ENCODE measurements at places on chromosomes 4 and X.

DNA sequence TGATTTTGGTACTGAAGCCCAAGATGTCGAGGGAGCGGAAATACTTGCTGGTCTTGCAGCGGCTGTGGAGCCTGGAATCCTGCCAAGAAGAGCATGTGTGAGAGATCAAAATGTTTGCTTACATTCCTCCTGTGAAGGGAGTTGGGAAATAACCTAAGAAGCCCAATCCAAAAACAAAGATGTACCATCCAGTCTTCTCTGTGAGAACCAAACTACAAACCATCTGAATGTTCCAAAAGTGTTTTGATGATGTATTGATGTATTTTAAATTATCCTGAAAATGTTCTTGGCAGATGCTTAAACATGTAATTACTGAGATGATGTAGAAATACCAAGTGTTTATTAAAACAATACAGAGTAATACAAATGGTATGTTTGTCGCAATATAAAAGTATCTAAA is 10.1 kb upstream of the ADH1A start:
- H3K4me3 ChIP-seq = no peak overlapping the region
- peak; percentile 91 for DNase-seq
- no peaks in the 10 kb centered on the region for H3K27me3 ChIP-seq
- no peaks in the 10 kb centered on the region for H3K36me3 ChIP-seq
- H3K4me1 ChIP-seq = no peaks in the 10 kb centered on the region

GRCh38 chrX:28498658-28499057 is 88.6 kb upstream of the IL1RAPL1 start:
- no peak overlapping the region for H3K27ac ChIP-seq
- no peaks in the 10 kb centered on the region for H3K27me3 ChIP-seq
- no peaks in the 10 kb centered on the region for H3K4me1 ChIP-seq
- H3K4me3 ChIP-seq = no peak overlapping the region

GRCh38 chr4:130722361-130722760 is 1626.4 kb downstream of the C4orf33 start:
- no peak overlapping the region for H3K27ac ChIP-seq
- H3K4me1 ChIP-seq = no peaks in the 10 kb centered on the region
- no peak for DNase-seq
- no peaks in the 10 kb centered on the region for H3K27me3 ChIP-seq
- H3K36me3 ChIP-seq = no peaks in the 10 kb centered on the region
- no peak overlapping the region for H3K4me3 ChIP-seq

DNA sequence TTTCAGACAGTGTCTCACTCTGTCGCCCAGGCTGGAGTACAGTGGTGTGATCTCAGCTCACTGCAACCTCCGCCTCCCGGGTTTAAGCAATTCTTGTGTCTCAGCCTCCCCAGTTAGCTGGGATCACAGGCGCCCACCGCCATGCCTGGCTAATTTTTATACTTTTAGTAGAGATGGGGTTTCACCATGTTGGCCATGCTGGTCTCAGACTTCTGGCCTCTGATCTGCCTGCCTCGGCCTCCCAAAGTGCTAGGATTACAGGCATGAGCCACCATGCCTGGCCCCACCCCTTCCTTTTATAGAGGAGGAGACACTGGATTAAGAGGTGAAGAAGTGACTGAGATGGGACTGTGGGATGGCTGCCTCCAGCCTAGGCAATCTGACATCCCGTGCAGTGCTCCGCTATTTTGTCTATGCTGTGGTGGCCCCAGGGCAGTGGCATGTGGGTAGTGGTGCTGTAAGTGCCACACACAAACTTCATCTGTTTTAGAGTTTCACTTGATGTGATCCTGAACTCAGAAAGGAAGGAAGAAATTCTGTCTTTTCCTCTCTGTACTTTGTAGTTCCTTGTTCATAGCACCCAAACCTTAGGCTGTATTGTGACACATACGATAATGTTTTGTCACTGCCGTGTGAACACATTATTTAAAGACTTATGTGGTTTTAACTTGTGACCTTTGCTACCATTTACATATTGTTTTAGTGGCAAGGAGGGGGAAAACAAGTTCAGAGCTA is 48.9 kb downstream of the FNIP2 start:
- peak overlapping the region; percentile 17 for H3K27ac ChIP-seq
- DNase-seq = no peak
- H3K27me3 ChIP-seq = no peaks in the 10 kb centered on the region
- H3K4me1 ChIP-seq = peaks cover 3% of the 10 kb centered on the region
- no peaks in the 10 kb centered on the region for H3K36me3 ChIP-seq

GRCh38 chr4:118774321-118774720 is 61.6 kb downstream of the SEC24D start:
- no peak overlapping the region for H3K27ac ChIP-seq
- DNase-seq = no peak
- H3K27me3 ChIP-seq = no peaks in the 10 kb centered on the region
- H3K4me3 ChIP-seq = no peak overlapping the region
- H3K4me1 ChIP-seq = no peaks in the 10 kb centered on the region

DNA sequence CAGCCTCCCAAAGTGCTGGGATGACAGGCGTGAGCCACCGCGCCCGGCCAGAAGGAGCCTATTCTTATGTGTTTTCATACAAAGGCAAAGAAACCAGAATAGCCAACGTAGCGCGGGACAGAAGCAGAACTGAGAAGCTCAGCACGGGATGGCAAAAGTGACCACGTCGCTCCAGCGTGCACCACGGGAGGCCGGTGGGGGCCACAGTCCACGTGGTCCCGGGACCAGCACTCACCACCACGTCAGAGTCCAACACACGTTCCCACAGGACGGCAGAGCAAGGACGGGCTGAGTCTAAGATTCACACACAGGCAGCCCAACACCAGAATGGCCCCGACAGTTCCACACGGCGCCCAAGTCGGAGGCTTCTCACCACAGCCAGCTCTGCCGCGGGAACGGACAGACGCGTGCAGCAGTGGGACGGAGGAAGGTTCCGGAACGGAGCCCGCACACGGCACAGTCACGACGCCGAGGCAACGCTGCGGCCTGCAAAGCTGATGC is 18.8 kb upstream of the GTPBP6 start:
- no peak overlapping the region for H3K27ac ChIP-seq
- H3K36me3 ChIP-seq = no peaks in the 10 kb centered on the region
- no peak overlapping the region for H3K4me3 ChIP-seq
- H3K27me3 ChIP-seq = no peaks in the 10 kb centered on the region
- H3K4me1 ChIP-seq = no peaks in the 10 kb centered on the region
- no peak for DNase-seq

DNA sequence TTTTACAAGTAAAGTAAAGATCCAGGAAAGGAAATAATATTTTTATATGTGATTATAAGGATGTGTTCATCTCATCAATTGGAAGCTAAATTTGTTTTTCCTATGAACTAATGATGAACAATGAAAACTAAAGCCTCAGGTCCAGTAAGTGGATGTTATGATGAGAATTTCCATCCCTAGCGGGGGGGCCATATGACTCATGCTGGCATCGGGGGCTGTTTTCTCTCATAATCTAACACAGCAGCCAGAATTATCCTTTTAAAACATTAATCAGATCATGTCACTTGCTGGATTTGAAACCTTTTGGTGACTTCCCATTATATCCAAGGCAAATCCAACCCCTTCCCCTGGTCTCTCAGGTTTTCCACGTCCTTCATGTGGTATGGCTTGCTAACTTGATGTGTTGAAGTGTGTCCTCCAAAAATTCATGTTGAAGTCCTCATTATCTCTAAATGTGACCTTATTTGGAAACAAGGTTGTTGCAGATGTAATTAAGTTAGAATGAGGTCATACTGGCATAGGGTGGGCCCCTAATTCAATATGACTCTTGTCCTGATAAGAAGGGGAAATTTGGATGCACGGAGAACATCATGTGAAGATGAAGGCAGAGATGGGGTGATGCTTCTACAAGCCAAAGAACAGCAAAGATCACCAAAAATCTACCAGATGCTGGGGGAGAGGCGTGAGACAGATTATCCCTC is 96.8 kb downstream of the AKAP4 start:
- H3K27me3 ChIP-seq = no peaks in the 10 kb centered on the region
- no peak overlapping the region for H3K27ac ChIP-seq
- DNase-seq = no peak
- H3K36me3 ChIP-seq = no peaks in the 10 kb centered on the region
- H3K4me3 ChIP-seq = no peak overlapping the region

- H3K36me3 ChIP-seq = no peaks in the 10 kb centered on the region
- H3K4me3 ChIP-seq = no peak overlapping the region
- no peak for DNase-seq
- H3K27me3 ChIP-seq = no peaks in the 10 kb centered on the region
These were observed 221.8 kb downstream of the DACH2 start for GRCh38 chrX:86369847-86370630.
